ENCODE measurements at places on chromosomes 3 and 15.

DNA sequence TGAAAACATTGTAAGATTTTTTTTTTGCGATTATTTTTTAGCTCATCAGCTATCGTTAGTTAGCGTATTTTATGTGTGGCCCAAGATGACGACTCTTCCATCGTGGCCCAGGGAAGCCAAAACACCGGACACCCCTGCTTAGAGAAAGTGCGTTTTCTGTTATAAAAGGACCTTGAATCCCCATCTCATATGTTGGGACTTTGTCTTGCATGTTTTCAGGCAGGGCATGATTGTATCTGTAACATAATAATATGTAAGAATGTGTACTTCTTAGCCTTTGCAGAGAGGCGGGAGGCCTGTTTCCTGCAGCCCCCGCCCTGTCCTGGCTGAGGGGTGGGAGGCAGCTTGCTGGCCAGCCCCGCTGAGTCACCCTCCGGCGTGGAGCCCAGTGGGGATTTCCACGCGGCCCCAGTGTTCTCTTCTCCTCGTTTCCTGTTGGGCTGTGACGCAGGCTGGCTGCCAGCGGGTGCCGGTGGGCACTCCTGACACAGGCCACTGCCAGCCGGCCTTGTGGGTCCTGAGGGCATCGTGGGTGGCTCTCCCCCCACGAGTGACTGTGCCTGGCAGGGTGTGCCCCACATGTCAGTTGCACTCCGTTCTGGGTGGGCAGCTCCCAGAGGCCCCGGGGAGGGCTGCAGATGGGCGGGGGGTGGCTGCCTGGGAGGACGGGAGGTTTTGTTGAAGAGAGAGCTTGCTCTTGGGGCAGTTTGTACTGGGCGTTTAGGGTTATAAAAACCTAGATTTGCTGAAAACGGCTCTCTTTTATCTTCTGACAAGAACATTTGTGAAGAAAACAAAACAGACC, 55.6 kb downstream of the SMAD3 start:
- no peaks in the 10 kb centered on the region for H3K27me3 ChIP-seq
- peaks cover 72% of the 10 kb centered on the region for H3K4me1 ChIP-seq
- no peak overlapping the region for H3K4me3 ChIP-seq
- DNase-seq = no peak
- no peaks in the 10 kb centered on the region for H3K36me3 ChIP-seq
- no peak overlapping the region for H3K27ac ChIP-seq

DNA sequence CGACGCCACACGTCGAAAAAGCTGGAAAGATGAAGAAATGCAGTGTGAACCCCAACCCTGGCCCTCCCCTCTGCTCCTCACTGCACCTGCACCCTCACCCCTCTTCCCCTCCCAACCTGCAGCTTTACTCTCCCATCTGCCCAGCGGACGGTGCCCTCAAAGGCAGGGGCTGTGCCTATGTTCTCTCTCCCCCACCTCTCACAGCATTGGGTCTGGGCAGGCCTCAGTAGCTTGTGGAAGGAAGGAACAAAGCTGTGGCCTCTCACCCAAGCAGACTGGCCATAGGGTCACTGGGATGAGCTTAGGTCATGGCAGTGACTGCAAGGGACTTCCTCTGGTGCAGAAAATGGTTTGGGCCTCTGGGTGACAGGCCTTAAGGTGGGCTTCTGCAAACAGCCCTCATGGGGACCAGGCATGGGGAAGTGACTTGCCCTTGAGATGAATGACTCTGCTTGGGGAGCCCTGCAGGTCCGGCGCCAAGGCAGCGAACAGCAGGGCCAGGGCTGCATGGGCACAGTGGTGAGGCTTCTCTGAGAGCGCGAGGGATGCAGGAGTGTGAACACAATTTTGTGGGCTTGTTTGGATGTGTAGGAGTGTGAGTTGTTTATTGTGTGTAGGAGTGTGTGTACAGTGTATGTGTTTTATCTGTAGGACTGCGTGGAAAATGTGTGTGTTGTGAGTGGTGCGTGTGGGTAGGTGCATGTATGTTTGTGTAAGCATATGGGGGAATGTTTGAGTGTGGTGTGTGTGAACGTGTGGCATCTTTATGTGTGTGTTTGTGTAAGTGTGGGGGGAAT, 29.2 kb downstream of the SRPRB start:
- peaks cover 31% of the 10 kb centered on the region for H3K27me3 ChIP-seq
- DNase-seq = no peak
- peaks cover 16% of the 10 kb centered on the region for H3K4me1 ChIP-seq
- H3K36me3 ChIP-seq = no peaks in the 10 kb centered on the region

GRCh38 chr3:46692566-46692990, 901 bp downstream of the ALS2CL start:
- no peak overlapping the region for H3K4me3 ChIP-seq
- H3K27me3 ChIP-seq = no peaks in the 10 kb centered on the region
- H3K27ac ChIP-seq = no peak overlapping the region
- DNase-seq = no peak
- H3K4me1 ChIP-seq = no peaks in the 10 kb centered on the region

DNA sequence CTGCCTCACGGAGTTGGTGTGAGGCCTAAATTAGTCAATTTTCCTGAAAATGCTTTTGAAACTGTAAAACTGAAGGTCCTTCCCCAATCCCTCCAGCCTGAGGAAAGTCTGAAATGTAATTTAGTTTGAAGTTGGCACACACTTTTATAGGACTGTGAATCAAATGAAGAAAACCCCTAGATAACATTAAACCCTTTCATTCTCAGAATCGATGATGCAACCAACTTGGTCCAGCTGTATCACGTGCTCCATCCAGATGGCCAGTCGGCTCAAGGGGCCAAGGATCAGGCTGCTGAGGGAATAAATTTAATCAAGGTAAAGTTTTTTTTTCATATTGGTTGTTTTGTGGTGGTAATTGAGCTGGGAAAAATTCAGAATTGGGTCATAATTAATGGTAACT, 11.7 kb downstream of the MRPS22 start:
- H3K36me3 ChIP-seq = peaks cover 20% of the 10 kb centered on the region
- no peak overlapping the region for H3K27ac ChIP-seq
- no peaks in the 10 kb centered on the region for H3K27me3 ChIP-seq
- DNase-seq = no peak

All from HepG2 (cell line).